ENCODE measurements at places on chromosomes 4 and X.

DNA sequence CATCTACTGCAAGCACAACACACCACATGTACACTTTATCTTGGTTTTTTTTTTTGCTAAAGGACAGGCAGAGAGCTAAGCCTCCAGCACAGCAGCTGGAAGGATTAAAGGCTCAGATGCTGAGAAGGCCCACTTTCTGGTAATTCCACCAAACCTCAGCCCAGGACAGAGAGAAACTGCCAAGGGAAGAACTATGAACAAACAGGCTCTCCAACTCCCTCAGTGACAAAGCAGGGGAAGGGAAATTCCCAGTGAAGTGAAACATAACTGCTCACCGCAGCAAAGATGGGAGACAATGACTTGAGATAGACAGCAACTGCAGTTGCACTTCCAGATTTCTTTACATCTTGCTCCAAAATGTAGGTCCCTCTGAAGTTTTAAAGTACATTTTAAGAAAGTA, 4.8 kb downstream of the PROM1 start:
- DNase-seq: peak; percentile 70

DNA sequence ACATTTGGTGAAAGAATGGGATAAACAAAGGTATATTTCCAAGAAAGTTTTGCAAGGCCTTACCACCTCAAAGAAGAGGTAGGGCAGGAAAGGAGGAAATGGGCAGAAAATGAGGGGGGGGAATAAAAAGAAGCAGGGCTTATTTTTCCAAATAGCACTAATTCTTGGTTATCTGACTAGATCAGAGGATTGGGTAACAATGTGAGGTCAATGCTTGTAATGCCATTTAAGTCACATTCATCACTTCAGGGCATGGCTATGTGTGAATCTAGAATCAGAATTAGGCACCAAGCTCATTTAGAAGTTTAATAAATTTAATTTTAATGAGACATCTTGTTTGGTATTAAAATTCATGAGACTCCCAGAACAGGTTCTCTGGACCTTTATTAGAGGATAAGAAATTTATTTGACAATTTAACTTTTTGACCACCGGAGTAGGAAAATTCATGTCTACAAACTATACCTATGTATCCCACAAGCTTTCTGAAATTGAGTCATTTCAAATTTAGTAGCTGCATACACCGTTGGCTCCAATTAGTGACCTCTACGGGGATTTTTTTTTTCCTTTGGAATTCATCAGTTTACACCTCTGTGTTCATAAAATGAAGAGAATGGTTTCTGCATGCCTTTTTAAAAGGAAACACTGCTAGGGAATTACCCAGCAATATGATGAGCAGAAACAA, 1.4 kb upstream of the STS start:
- no peak for DNase-seq

DNA sequence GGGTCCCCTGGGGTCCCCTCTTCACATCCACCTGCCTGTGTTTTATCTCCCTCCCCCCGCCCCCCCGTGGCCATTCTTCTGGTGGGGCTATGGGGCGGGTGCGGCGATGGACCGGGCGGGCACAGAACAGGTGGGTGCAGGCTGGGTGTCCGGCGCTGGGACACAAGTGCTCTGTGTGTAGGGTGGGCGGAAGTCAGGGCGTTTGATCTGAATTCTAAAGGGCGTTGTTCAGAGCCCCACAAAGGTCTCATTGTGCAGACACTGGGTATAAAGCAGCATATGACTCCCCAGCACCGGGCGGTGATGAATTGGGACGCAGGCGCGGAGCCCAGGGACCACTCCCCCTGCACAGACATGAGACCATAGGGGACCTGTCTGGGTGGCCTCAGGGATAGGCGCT, at the start of gene GJB1:
Gene GJB1, plus strand, starts transcription at position 296 of the 400 bp plus-strand sequence. CDS start 484 bp downstream, outside the sequence.
- no peak for DNase-seq

- DNase-seq: peak; percentile 78
Observed at GRCh38 chr4:148834804-148835631, 392.8 kb upstream of the NR3C2 start.

DNA sequence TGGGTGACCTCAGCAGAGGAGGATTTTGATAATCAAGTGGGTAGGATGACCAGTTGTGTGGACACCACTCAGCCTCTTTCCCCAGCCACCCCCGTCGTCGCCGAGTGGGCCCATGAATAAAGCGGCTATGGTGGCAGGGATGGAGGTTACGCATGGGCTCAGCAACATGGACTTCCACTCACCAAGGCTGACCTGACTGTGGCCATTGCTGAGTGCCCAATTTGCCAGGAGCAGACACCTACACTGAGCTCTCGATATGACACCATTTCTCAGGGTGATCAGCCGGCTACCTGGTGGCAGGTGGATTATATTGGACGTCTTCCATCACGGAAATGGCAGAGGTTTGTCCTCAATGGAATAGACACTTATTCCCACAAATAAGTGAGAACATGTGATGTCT, 361.3 kb downstream of the KLHL4 start:
- no peak for DNase-seq

GRCh38 chr4:88751258-88752075, 53.8 kb upstream of the NAP1L5 start:
- DNase-seq: no peak

- DNase-seq: no peak
Observed at GRCh38 chrX:9577555-9577954, 112.7 kb downstream of the TBL1X start.

- no peak for DNase-seq
Observed at GRCh38 chr4:121449416-121449815, 68.6 kb upstream of the QRFPR start.
